Stimulated activated CD8-positive, alpha-beta memory T cell treated with anti-CD3 and anti-CD28 coated beads, Interleukin-7, amount 100 ng/mL, for 48 hours (primary cell): ENCODE measurements at places on chromosomes 1 and 21.

DNA sequence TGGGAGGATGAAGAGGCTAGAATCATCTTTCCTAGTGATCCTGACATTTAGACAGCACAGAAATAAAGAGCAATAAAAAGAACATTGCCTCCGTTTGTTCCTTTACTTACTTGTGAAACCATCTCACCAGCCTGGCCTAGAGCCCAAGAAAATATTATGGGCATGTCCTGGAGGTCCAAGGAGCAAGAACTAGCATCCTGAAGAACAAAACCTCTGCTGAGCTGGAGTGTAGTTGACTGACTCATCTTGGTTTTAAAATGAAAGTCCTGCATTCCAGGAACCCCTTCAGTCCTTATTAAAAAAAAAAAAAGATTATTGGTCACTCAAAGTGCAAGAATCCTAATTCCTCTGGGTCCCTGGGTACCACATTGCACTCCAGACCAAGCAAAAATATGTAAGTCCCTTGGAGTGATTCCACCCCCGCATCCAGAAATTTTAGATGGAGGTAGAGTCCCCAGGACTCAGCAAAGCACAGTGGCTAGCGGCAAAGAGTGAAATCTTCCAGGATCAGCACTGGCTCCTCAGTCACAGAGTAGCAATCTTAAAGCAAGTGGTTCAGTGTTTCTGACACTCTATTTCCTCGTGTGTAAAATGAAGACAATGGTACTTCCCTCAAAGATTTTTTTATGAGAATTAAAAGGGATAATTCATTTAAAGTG, 7.0 kb downstream of the SMCP start:
- DNase-seq = no peak

DNA sequence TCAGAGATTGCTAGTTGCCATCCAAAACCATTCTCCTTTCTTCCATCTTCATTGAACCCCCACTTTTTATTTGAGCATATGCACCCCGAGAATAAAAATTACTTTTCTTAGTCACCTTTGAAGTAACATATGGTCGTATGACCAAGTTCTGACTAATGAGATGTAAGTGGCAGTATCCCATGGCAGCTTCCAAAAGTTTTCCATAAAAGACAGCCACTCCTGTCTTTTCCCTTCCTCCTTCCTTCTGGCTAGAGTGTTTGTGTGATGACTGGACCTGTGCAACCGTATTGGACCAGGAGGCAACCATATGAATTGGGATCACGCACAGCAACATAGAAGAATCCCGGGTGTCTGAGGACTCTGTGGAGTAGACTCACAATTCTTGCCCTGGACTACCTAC, 41.1 kb upstream of the CCSAP start:
- no peak for DNase-seq

DNA sequence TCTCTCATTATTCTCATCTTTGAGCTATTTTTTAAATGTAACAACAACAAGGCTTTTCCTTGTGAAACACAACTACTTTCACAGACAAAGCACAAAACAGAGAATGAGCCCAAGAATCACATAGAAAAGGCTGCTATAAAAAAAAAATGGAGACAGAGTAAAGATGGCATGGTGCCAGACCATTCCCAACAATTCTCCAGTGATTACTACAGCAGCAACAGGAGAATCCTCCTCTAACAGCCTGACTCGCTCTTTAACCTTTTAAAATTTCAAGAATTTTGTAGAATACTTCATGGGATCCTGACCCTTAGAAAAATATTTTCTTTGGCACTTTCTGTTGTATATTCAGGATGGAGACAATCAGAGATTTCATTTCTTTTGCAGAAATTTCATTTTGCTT, 3.8 kb upstream of the BCAS2 start:
- no peak for DNase-seq

DNA sequence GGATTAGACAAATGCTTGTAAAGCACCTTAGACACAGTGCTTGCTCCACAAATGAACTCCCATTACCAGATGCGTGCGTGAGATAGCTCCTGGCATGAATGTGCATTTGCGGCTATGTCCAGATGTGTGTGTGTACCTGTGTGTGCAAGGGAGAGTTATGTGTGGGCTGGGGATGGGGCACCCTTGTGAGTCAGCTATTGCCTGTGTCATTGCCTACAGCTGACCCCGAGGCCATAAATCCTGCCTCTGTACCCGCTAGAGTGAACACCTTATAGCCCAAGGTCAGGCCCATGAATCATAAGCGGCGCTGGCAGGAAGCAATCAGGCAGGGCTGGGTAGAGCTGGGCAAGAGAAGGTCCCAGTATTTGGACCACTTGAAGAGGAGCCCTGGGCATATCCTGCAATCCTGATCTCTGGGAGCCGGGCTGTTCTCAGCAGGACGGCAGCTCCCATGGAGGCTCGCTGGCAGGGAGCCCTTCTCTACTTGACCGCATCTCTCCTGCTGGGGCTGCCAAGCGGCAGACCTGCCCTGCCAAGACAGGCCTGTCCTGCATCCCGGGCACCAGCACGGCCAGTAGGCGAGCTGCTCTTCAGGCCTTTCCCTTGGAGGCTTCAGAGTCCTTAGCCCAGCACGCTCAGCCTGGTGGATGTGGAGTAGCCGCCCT, 86.4 kb downstream of the TMEM53 start:
- no peak for DNase-seq

DNA sequence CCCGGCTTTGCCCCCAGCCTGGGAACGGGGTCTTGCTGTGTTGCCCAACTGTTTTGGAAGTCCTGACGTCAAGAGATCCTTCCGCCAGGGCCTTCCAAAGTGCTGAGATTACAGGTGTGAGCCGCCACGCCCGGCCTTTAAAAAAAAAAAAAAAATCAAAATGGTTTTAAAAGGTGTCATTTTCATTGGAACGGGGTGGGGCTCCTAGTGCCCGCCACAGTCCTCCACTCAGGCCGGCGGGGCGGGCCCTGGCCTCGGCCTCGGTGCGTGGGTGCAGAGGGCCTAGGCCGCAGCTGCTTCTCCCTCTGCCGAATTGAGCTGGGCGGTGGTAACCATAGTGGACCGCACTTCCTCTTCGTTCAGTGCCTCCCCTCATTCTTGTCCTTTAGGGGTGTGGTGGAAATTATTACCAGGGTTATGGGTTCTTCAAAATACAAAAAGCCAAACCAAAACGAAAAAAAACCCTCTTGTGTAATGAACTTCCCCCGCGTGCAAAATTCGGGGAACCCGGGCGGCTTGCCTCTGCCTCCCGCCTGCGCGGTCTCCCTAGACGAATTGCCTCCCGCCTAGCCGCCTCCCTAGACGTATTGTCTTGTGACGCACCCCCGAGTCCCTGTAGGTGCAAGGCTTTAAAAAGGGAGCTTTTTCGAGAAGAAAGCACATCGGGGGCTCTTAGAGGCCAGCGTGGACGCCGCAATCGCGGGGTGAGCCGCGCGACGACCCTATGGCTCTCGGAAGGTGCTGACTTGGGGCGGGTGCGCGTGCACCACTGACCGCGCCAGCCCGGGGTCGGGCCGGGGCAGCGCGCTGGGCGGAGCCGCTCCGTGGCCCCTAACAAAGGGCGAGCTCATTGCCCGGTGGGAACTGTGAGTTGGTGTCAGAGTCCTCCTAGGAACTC, 10.5 kb upstream of the SPEN start:
- peak; percentile 63 for DNase-seq

- DNase-seq = no peak
Observed at GRCh38 chr1:228898582-228898992, 163.3 kb downstream of the RHOU start.

DNA sequence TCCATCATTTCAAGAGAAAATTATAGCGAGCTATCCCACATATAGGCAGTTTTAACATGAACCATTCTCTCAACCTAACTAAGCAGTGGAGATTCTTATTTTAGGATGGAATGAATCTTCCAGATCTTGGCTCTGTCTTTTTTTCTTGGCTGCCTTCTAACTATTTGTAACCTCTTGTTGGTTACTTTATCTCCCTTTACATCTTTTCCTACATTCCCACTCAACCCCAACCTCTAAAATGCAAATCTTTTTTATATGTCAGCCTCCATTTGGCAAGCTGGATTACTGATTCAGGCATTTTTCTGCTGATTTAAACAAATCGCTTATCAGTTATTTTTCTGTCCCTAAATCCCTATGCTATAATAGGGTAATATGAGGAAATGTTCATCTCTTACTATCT, 46.9 kb upstream of the LHX8 start:
- DNase-seq = no peak

GRCh38 chr1:186443638-186444037, 17.3 kb downstream of the PDC start:
- no peak for DNase-seq

- peak; percentile 72 for DNase-seq
Observed at GRCh38 chr1:89843273-89844130, 22.7 kb downstream of the LRRC8D start.

DNA sequence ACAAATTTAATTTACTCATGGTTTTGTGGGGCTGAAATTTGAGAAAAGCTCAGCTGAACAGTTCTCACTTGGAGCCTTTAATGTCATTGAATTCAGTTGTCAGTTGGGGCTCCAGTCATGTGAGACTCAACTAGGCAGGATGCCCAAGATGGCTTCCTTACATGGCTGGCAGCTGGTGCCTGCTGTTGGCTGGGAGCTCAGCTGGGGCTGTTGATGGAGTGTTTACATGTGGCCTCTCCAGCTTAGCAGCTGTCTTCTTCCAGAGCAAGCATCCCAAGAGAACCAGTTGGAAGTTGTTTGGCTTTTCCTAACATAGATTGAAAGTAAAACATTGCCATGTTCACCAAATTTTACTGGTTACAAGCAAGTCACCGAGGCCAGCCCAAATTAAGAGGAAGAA, 81.8 kb upstream of the KCNA3 start:
- DNase-seq = no peak

DNA sequence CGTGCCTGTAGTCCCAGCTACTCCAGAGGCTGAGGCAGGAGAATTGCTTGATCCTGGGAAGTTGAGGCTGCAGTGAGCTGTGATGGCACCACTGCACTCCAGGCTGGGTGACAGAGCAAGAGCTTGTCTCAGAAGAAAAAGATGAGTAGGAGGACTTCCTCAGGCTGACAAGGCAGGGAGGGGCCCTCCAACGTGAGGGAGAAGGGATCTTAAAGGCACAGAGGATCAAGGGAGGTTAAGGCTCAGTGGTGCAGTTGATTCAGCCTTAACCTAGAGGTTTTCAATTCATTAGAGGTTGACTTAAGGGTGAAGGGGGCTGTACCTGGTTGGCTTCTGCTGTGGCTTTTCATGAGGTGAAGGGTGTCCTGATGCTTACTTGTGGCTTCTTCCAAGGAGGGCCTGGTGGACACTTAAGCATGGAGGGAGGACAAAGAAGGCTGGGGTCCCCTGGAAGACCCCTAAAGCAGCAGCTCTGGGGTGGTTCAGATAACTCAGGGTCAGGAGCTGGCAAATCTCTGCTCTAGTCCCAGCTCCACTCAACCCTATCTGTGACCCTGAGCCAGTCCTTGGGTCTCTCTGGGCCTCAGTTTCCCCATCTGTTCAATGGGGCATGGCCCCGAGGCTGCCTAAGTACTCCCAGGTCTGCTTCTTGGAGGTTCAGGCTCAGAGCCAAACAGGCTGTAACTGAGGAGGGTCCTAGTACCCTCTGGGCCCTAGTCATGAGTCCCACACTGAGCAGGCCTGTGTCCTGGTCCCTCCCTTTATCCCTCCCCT, 6.3 kb downstream of the EXTL1 start:
- no peak for DNase-seq

- DNase-seq = no peak
Observed at GRCh38 chr1:171581766-171582165, 40.3 kb upstream of the MYOCOS start.

DNA sequence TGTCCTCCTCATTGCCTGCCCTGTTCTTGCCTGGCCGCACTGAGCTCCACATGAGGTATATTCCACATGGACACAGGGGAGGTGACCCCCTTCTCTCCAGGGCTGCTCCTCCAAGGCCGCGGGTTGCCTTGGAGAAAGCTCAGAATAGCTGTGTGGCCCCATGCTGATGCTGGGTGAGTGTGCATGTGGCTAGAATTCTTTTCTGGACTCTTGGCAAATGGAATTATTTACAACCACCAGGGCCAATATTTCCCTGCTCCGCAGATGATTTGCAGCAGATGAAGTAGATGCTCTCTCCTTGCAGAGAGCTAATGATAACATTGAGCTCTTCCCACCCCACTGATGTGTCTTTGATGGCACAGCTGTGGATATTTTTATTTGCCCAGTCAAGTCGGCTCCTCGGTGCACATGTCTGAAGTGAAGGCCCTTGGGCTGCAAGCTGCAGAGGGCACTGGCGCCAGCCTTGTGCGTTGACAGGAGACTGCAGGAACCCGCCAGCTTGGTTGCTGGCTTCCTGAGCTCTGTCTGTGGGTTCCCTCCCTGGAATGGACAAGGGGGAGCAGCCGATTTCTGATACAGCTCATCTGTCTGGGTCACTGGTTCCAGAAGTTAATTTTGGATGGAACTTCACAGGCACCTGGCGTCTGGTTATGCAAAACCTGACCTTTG, 404.7 kb upstream of the VAMP3 start:
- no peak for DNase-seq

DNA sequence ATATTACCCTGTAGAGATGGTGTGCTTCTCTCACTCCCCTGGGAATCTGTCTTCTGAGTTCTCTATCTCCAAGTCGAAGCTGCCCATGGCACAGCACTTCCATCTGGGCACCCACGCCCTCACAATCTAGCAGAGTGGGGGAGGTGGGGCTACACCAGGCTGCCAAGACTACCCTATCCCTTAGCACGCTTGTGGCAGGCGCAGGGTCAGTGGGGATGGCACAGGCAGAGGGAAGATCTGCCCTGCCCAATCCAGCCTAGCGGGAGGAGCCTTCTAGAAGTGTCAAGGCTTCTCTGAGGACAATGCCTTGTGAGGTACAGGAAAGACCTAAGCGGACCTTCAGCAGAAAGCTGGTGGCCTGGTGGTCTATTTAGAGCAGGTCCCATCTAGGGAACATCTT, 49.1 kb downstream of the DMAP1 start:
- DNase-seq = no peak

DNA sequence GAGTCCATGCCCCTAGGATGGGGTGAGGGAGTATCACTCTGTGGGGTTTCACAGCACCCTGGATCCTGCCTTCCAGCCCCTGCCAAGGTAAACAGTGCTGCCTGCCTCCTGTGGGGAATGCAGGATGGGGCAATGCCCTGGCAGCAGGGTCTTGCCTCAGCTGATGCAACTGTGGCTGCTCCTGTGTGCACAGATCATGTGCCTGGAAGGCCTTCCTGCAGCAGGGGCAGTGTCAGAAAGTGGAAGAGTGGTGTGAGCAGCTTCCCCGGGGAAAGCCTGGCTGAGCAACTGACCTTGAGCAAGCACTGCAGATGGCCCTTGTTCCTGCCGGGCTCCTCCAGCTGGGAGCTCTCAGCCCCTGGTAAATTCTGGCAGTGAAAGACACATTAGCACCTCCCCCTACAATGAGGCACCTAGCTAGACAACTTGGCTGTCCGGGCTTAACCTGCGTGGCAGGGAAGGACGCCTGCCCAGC, 9.9 kb downstream of the TOR3A start:
- no peak for DNase-seq

- no peak for DNase-seq
Observed at GRCh38 chr1:230085178-230085515, 18.1 kb downstream of the GALNT2 start.

GRCh38 chr1:55428944-55429931, 214.1 kb upstream of the USP24 start:
- DNase-seq = no peak

DNA sequence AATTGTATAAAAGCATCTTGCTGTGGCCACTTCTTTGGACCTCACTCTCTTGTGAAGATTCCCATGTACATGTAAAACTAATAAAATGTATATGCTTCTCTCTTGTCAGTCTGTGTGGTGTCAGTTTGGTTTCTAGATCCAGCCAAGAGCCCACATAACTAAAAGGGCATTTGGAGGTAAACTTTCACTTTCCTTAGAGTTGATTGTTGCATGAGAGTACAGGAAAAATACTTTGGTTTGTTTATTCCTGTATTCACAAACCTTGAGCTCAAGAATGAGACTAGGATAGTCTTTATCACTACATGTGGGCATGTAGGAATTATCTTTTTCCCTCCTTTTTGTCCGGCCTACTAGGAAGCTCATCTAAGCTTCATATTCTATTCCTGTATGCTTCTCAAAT, 50.9 kb downstream of the KCTD3 start:
- DNase-seq = no peak
